ENCODE measurements at places on chromosomes 4 and X.

- DNase-seq = no peak
These were observed 22.3 kb downstream of the GAB3 start for GRCh38 chrX:154728431-154729190.

DNA sequence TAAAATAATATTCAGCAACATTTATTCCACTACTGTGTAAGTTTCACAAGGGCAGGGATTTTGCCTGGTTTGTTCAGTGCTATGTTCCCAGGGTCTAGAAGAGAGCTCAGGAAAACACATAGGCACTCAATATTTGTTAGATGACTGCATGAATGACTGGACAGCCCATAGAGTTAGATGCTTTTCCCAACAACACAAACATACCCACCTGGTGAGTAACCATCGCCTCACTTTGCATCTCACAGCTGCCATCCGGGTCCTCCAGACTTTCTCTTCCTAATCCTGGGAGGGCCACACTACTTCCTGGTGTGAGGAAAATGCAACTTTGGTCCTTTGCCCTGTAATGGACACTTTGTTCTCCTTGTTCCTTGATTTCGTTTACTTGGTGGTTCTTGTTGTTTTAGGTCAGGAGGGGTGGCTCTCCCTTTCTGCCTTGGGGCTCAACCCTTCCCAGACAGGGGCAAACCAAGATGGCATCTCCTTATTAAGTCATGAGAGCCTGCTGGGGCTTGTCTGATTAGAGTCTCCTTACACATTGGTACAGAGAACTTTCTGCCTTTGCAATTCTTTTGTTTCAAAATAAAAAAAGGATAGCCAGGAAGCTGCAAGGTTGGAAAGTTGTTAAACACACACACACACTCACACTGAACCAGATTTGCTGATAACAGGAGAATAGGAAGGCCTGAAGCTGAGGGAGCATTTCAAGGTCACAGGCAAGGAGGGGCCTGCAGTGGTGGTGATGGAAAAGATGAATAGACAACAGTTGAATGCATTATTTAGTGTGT, 190.6 kb downstream of the MID1IP1 start:
- no peak for DNase-seq

GRCh38 chrX:54237014-54237413, 54.0 kb upstream of the FAM120C start:
- no peak for DNase-seq

GRCh38 chr4:102338405-102338804, 6.9 kb downstream of the SLC39A8 start:
- no peak for DNase-seq

GRCh38 chr4:2424581-2424980, 5.8 kb downstream of the CFAP99 start:
- DNase-seq = no peak
